Endothelial cell of umbilical vein (primary cell): ENCODE measurements at places on chromosomes 5 and 9.

DNA sequence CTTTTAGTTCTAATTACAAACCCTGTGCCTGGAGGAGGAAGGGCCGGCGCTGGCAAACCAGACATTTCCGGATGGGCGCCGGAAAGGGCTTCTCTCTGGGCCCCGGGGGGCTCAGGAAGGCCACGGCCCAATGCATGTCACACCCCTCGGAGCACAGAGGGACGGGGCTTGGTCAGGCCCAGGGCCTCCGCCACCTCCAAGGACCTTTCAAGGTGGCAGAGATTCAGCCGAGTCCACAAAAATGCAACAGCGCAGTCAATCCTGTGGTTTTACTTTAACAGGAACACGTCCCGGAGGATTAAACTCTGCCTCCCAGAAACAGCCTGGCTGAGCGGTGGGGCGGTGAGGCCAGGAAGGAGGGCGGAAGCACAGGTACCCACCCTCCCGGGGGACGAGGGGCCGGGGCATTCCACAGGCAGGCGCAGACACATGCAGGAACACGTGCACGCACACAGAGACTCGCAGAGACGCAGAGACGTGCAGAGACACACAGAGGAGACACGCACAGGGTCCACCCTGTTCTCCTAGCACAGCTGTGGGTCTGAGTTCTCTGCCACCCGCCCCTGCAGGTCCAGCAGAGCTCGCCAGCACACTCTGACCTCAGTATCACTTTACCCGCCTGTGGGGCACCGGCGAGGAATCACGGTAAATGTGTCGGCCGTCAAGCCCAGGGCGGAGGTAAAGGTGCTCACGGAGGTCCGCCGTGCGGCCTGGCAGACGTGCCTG is 23.0 kb downstream of the SLC9A3 start:
- no peak for DNase-seq

DNA sequence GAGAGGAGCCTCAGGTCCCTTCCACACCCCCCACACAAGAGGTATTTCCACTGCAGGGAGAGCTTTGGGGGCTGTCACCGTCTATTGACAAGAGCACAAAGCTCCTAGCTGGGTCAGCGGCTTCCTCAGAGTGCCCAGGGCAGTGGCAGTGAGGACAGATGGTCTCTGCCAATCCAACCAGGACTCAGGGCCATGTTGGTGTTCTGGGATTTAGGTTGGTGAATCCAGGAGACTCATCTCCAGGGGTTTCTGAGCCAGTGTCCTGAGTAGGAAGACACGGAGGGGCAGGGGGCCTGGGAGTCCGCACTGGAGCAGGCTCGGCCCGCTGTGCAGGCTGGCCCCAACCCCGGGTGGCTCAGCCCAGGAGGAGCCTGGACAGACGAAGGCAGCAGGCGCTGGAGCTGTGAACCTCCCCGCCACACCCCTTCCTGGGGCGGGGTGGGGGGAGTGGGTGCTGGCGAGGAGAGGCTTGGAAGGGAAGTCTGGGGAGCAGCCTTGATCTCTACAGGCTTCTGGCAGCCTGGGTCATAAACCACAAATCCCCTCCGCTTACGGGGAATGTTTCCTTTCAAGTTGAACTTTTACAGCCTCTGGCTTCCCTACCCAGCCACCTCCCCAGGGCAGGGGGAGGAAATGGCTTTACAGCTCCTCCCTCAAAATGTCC is 19.6 kb downstream of the CRB2 start:
- no peak for DNase-seq

DNA sequence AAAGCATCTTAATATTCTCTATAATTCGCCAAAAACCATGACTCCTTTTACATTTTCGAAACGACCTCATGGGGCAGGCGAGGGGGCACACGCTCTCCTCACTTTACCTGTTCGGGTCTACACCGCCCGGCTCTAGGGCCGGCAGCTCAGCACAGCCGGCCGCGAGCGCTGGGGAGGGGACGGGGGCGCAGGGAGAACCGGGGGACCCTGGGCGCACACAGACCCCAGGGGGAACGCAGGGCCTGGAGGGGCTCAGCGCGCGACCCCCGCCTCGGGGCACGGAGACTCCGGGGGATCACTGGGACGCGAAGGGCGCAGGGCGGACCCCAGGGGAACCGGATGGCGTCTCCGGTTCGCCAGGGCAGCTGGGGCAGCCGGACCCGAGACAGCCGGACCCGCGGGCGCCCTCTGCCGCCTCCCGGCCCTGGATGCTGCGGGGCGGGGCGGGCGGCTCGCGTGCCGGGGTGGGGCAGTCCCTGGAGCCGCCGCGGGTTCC is at the start of gene AHRR:
Gene AHRR (plus strand): TSS at position 485 of the 496 bp plus-strand sequence. CDS start 22,189 bp downstream, outside the sequence.
- peak; percentile 52 for DNase-seq

DNA sequence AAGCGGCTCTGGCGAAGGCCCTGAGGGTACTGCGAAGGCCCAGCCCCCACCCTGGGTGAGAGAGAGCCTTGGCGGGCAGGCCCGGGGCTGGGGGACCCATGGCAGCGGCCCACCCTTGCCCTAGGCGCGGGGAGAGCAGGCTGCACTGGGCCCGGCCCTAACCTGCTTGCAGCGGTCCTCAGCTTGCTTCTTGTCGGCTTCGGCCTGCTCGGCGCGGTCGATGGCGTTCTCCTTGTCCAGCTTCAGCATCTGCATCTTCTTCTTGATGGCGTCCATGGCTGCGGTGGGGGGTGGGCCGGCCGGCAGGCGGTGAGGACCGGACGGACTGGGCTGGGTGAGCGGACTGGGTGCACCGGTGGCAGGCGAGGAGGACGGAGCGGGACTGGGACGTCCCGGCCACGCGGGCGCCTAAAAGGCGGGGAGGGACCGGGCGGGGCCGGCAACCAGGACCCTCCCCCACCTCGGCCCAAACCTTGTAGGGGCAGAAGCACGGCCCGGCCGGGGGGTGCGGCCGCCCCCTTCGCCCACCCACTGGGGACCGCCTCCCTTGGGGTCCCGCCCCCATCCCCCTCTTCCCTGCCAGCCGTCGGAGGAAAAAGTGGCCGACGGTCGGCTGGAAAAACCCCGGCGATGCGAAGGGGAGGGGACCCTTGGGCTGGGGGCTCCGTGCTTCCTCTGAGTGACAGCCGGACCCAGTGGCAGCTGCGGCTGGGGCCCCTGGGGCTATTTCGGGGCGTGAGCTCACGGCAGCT is at the start of gene TPM2:
Gene TPM2 (minus strand): TSS at position 384 of the 752 bp plus-strand sequence. CDS start 108 bp downstream, at position 276.
- peak; percentile 70 for DNase-seq

GRCh38 chr9:123834889-123835562 is 94.9 kb downstream of the DENND1A start:
- DNase-seq: peak; percentile 46

DNA sequence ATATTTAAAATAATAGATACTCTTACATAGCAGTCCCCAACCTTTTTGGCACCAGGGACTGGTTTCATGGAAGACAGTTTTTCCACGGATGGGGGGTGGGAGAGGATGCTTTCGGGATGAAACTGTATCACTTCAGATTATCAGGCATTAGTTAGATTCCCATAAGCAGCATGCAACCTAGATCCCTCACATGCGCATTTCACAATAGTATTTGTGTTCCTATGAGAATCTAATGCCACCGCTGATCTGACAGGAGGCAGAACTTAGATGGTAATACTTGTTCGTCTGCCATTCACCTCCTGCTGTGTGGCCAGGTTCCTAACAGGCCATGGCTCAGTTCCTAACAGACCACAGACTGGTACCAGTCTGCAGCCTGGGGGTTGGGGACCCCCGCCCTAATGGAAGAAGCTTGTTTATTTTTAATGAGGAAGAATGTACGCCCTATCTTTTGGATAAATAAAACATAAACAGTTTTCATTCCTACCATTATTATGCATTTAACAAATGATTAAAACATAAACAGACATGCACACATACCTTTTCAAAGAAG is 187.7 kb downstream of the ZSWIM6 start:
- DNase-seq: no peak

DNA sequence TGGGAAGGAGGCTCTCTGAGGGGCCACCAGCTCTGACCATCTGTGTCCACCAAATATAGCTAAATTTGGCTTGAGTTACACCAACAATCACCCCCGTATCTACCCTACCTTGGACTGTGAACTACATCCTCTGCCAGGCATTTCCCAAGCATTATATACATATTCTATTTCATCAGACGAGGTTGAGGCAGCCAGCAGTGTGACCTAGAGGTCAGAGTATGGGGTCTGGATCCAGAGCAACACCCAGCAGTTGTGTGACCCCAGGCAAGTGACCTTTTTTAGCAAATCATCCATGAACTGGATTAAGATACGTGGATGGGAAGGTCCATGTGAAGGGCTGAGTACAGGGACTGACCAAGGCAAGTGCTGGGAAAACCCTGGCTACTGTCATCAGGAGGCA is 180.6 kb downstream of the HSPA4 start:
- DNase-seq: no peak

GRCh38 chr5:132063090-132063911 is 2.8 kb downstream of the IL3 start:
- DNase-seq: peak; percentile 48

- DNase-seq: no peak
Measured at GRCh38 chr5:111954516-111955395, 197.8 kb upstream of the NREP start.

GRCh38 chr5:83034036-83034435 is 43.2 kb downstream of the TMEM167A start:
- DNase-seq: no peak

DNA sequence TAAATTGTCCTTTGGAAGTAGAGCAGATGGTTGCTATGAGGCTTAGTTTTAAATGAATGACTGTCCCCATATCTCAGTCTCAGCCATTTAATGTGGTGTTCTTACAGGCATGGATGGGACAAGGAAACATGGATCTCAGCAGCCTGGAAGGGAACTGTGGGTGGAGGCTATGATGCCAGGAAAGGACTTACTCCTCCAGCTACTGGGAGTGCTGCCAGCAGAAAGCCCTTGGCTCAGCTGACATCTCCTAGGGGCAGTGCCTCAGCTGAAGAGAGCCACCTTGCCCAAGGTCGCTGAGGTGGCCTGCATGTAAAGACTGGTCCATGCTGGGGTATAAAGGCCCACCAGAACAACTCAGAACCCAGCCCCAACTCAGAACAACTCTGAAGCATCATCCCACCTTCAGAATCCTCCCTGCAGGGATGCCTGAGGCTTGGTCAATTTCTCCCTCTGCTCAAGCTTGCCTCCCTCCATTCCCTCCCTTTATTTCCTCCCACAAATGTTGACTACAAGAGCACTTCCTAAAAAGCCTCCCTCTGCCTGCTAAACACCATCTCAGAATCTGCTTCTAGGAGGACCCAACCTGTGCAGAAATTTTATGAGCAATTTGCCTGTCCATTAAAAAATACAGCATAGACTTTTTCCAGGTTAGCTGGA is 1.8 kb upstream of the PDE8B start:
- DNase-seq: no peak

- no peak for DNase-seq
Measured at GRCh38 chr5:94024620-94025019, 283.2 kb upstream of the POU5F2 start.

DNA sequence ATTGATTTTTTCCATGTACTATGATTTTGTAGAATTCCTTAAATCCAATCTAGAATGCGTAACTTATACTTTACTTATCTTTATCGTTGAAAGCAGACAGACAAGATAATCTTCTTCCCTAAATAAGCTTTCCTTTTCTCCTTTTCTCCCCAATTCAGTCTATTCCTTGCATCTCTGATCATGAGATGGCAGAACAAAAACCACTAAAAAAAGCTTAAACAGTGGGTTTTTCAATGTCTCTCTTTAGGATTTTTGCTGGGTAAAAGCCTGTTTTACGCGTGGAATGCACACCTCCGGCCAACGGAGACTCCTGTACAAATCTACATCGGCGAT is 755 bp downstream of the CDKN2B start:
- DNase-seq: no peak

GRCh38 chr9:36471359-36471758 is 71.3 kb upstream of the RNF38 start:
- DNase-seq: peak; percentile 34

- no peak for DNase-seq
Measured at GRCh38 chr9:82456642-82457041, 468.1 kb downstream of the SPATA31D1 start.

GRCh38 chr9:135254176-135255032 is 166.9 kb downstream of the OLFM1 start:
- no peak for DNase-seq

GRCh38 chr9:2709645-2710101 is 7.6 kb upstream of the KCNV2 start:
- DNase-seq: no peak

DNA sequence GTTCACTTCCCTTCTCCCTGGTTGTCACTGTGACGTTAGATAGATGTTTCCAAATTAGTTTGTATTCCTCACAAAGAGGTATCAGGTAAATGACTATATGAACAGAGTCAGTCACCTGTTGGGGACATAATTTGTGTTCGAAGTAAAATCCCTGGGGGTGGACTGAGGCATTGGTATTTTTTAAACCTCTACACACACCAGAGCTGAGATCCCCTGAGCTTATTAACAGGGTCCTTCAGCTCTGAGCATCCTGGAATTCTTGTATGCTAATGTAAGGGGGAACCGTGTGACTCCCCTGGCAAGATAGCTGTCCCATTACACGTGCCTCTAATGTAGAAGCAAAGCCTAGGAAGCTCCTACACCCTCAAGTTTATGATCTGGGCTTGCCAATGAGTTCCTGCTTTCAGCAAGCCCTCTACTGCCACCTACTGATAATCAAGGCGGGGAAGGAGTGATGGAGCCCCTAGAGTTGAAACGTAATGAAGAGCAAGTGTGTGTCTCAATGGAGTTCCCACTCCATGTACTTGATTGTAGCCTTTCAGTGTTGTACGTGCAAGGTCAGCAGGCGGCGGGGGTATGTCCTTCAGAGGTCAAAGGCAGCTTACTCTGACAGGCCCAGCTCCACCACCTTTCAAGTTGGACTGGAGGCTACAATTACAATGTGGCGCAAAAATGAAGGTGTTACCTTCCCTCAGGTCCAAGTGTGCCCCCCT is 14.4 kb downstream of the PRKACG start:
- DNase-seq: peak; percentile 67

DNA sequence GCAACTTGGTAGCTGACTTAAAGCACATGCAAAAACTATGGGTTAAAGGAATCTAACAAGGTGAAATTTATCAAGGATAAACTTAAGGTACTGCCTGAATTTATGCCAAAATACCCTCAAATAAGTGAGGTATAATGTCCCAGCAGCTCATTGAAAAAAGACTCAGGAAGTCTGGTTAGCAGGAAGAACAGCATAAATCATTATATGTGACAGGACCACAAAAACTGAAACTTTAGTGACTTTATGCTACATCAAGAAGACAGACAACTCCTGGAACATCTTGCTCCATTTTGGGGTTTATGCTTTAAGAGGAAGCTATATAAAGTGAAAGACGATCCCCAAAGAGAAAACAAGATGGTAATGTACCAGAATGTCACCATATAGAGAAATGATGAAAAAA is 282.4 kb upstream of the ZNF462 start:
- DNase-seq: no peak
